ENCODE measurements at places on chromosomes 4 and X.

DNA sequence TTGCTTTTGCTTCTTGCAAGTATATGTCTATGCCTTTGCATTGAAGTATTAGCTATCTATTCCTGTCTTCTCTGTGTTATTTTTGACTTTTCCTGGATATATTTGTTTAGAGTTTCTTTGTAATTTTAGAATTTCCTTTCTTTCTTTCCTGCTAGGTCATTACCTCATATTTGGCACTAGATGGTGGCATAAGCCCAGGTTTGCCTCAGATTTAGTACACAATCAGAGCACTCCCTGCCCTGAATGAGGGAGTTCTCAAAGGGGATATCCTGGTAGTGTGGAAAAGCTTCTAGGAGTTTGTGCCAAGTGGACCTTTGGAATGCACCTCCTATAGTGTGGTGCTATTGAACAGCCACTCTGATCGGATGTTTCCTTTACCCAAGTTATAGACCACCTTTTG, 181.6 kb downstream of the UGT8 start:
- no peak for DNase-seq

- no peak for DNase-seq
Observed at GRCh38 chr4:110411574-110412011, 64.4 kb upstream of the ENPEP start.

- DNase-seq: no peak
Observed at GRCh38 chr4:161287678-161288352, 876.0 kb downstream of the FSTL5 start.

DNA sequence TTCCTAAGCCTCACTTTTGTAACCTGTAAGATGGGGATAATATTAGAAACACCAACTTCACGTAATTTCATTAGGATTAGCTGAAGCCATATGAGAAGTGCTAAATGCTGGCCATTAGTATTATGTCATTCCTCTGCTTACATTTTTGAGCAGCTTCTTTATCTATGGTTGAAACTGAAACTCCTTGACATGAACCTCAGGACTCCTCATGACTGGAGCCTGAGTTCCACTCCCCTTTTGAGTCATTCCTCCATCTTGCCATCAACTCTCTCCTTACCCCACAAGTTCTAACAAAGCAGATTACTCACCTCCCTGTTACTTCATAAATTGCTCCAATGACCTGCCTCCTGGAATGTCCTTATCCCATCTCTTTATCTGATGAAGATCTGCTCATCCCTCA, 123.2 kb upstream of the KCNIP4 start:
- DNase-seq: no peak

DNA sequence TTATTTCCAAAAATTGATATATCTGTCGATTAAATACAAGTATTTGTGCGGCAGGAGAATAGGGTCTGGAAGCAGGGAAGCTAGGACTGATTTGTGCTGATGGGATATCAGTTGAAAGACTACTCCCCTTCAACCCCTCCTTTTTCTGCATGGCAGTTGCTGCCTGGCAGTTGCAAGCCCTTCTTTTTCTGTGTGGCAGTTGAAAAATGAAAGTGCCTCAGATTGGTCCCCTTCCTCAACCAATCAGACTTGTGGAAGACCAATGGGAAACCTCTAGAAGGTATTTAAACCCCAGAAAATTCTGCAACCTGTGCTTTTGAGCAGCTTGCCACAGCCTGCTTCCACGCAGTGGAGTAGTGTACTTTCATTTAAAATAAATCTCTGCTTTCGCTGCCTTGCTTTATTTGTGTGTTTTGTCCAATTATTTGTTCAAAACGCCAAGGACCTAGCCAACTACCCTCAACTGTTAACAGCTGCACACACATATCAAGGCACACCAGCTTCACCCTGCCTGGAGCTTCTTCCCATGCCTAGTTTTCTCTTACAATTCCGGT, 1.5 kb upstream of the TMA16 start:
- no peak for DNase-seq

DNA sequence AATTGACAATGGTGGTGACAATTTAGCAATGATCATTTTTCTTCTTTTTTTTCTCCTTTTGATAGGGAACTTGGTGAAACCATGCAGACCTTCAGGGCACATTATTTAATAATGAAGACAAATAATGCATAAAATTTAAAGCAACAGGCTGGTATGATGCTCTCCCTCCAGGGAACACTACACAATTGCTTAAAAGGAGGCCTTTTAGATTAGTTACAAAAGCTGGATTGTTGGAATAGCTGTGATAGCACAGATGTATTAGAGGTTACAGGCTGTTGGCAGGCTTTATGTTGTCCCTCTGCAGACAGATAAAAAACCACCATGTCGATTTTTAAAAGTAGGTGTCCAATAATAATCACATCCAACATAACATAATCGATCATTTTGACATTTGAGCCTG, 307.0 kb downstream of the ADGRL3 start:
- no peak for DNase-seq

DNA sequence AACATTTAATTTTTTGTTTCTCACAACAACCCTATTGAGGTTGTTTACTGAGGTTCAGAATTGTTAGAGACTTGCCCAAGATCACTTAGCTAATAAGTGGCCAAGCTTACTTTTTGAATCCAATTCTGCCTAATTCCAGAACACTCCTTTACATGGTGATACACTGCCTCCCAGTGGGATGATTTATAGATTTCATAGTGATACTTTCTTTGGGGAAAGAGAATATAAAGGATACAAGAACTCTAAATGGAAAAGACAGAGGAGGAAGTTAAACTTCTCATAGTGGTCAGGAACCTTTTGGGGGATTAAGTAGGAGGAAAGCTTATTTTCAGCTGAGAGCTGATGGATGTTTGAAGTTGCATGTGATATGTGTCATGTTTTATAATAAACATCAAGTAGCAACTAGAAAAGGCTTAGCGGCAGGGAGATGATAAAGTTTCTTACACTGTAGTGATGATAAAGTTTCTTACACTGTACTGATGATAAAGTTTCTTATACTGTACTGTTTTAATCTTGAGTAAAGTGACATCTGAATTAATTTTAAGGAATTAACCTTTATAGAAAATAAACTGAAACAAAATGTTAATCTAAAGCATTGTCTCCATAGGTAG, 15.3 kb downstream of the STAG2 start:
- DNase-seq: no peak

GRCh38 chr4:150997141-150997540, 17.9 kb downstream of the LRBA start:
- DNase-seq: no peak

GRCh38 chr4:158496030-158496741, 25.5 kb upstream of the RXFP1 start:
- peak; percentile 33 for DNase-seq

DNA sequence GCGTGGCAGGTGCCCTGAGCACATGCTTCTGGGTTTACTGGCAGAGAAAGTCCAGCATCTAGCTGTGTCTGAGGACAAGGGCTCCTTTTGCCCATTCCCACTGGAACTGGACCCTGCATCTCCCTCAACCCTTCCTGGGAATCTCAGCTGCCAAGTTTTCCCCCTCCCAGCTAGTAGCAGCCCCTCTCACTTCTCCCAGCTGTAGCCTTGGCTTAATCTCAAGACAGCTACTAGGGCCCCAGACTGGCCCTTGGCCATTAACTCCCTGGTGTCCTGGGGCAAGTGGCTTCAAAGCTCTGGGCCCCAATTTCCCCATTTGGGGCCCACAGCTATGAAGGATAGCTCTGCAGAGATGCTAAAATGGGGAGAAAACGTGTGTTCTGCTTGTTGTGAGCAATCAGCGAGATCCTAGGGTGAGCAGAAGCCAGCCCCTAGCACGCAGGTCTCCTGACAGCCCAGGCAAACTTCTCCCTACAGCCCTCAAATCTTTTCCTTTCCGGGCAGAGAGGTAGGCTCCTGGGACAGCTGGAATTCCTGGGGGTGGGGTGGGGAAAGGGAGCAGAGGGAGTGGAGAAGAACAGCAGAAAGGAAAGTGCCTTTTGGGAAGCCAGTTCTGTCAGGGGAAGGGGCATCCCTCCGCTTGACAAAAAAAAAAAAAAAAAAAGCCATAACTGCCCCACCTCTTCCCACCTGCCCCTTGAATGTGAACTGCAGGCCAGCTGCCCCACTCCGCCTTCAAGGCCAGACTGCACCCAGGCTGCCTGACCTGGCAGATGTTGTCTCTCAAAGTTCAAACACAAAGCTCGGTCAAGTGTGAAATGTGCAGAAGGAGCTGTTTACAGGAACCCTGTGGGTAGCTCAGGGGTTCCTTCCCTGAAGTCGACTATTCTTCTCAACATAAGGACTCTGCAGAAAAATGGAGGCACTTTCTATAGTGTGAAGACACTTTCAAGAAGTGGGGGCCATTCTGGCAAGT, 16.6 kb downstream of the FGD1 start:
- DNase-seq: no peak

DNA sequence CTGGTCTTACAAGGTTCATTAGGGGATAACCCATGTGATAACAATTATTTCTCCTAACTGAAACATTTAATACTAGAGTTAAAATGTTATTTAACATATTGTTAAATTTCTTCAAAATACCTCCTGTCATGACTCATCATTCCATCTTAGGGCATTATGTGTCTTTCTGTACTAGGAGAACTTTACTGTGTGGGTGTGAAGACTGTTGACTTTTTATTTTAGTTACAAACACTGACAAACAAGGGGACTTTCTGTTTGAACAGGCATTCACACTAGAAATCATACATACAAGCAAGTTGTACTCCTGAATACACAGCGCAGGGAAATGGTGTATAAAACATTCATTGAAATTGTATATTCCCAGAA, 175.9 kb downstream of the FBXW7 start:
- no peak for DNase-seq

- no peak for DNase-seq
Observed at GRCh38 chr4:147788791-147789190, 56.9 kb downstream of the ARHGAP10 start.

All from activated CD4-positive, alpha-beta T cell treated with anti-CD3 and anti-CD28 coated beads, Interleukin-2, amount 10 ng/mL, durations not matched to agents 7 days and 5 days (primary cell).